ENCODE measurements at places on chromosomes 16 and 17.
A peak's percentile ranks its signal among the peaks of the same experiment; 100 is the strongest.

- no peak for DNase-seq
Measured at GRCh38 chr16:72214821-72215220, 42.9 kb upstream of the PMFBP1 start.

DNA sequence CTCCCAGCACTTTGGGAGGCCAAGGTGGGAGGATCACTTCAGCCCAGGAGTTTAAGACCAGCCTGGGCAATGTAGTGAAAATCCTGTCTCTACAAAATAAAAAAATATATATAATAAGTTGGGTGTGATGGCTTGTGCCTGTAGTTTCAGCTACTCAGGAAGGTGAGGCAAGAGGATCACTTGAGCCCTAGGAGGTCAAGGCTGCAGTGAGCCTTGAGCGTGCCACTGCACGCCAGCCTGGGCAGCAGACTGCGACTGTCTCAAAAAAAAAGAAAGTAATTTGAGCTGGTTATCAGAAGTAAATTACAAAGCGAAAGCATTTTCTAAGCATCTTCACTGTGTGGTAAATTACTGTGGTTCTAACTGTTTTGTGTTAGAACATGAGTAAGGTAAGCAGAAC is 66.2 kb downstream of the NQO1 start:
- DNase-seq = no peak

DNA sequence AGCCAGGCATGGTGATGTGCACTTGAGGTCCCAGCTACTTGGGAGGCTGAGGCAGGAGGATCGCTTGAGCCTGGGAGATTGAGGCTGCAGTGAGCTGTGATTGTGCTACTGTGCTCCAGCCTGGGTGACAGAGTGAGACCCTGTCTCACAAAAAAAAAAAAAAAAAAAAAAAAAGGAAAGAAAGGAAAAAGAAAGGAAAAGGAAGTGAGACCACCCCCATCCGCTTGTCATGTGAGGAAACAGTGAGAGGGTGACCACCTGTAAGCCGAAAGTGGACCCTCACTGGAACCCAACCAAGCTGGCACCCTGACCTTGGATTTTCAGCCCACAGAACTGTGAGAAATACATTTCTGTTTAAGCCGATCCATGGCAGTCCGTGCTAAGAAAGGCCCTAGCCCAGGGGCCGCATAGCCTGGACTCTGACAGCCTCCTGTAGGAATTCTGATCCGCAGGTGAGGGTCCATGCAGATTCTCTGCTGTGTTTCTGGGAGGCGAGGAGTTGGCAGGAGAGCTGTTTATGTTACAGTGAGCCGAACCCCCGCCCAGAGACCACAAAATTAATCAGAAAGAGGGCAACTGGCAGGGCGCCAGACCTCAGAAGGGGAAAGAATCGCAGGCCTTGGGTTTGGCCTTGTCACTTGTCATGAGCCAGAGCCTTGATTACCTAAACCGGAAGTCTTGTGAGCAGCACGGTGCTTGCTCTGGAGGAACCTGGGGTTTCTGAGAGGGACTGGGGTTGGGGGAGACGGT is 945 bp downstream of the SGSH start:
- DNase-seq = no peak

DNA sequence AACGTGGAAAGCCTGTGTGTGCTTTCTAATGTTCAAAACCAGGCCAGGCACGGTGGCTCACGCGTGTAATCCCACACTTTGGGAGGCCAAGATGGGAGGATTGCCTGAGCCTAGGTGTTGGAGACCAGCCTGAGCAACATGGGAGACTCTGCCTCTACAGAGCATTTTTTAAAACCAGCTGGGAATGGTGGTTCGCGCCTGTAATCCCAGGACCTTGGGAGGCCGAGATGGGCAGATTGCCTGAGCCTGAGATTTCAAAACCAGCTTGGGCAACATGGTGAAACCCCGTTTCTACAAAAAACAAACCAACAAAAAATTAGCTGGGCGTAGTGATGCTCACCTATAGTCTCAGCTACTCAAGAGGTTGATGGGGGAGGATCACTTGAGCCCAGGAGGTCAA is 26.4 kb downstream of the RNF213 start:
- DNase-seq = no peak

GRCh38 chr17:8186787-8187516 is 3.0 kb downstream of the BORCS6 start:
- DNase-seq = peak; percentile 87

- DNase-seq = no peak
Measured at GRCh38 chr16:57358527-57359095, at the start of gene CCL22. CCL22 (plus strand) TSS chr16:57358783; CDS start chr16:57358817, 34 bp downstream.

- DNase-seq = no peak
Measured at GRCh38 chr16:4695473-4696171, 2.3 kb downstream of the NUDT16L1 start.

DNA sequence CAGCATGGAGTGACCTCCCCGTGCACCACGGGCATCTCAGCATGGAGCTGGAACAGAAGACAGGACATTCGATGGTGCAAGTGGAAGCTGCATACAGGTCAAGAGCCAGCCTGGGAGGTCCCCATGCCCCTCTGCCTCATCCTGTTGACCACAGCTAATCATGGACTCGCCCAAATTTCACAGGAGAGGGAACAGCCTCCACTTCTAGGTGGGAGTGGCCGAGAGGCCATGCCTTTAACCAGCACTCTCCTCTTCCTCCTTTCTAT is 3.8 kb upstream of the SLC47A2 start:
- no peak for DNase-seq

- DNase-seq = no peak
Measured at GRCh38 chr17:32525122-32525521, 38.3 kb downstream of the CDK5R1 start.

DNA sequence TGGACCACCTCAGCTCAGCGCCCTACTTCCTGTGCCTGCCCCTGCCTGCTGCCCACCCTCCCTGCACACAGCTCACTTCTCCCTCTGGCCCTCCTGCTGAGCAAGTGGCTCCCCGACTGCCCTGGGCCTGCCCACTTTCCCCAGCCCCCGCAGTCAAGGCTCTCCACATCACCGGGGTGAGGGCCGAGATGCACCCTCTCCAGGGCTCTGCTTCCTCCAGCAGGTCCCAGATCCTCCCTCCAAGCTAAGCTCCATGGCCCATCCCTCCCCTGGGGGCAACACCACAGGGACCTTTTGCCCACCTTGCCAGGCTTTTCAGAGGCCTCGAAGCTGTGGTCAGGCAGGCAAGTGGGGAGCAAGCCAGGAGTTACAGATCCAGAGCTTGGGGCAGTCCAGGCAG is 820.2 kb downstream of the KCNJ18 start:
- no peak for DNase-seq

- no peak for DNase-seq
Measured at GRCh38 chr17:67032382-67032781, 12.0 kb upstream of the CACNG1 start.

DNA sequence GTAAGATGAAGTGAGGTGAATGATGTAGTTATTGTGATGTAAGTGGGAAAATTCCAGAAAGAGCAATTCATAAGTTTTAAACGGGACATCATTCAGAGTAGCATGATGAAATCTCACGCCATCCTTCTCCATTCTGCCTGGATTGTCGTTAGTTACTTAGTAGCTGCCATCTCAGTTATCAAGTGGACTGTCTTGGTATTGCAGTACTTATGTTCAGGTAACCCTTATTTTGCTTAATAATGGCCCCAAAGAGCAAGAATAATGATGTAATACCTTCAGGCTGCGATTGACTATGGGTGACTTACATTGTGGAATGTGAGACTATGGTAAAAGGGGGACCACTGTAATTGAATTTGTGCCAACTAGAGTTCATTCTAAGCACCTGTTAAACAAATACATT is 234.1 kb upstream of the TOM1L1 start:
- no peak for DNase-seq

DNA sequence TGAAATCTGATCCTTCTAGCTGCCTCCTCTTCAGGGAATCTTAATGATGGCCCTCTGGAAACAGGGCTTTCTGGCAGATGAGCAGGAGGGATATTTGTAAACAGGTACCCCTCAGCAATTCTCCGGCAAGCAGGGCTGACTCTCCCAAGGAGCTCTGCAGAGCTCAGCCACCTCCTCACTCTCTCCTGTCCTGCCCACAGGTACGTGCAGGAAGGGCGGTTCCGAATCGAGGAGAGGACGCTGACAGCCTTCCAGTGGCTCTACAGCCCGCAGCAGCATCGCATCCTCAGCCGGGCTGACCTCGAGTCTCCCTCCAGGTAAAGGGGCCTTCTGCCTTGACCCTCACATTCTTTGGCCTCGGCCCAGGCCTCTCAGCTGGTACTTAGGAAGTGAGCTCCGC is 20.7 kb upstream of the CCDC92B start:
- no peak for DNase-seq

DNA sequence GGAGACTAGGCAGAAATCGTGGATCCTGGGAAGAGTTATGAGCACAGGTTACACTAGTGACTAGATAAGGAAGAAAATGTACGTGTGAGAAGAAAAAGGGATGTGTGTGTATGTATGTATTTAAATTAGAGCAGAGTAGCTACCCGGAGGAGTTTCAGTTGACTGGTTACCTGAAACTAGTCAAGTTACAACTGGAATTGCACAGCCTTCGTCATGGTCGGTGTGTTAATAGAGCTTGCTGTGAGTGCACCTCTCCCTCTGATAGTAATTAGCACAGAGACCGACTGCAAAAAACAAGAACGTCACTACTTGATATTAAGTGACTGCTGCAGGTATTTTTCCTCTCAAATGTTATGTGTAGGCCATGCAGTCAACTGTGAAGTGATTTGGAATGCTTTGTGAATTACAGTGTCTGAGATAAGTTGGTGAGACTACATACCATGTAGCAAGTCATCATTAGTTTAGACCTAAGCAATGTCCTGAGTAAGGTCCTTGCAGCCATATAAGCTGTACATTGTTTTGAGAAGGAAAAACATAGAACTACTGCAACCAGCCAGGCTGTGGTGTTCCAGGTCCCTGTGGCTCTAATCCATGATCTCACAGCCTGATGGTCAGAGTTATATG is 95.7 kb downstream of the WNT3 start:
- DNase-seq = no peak

DNA sequence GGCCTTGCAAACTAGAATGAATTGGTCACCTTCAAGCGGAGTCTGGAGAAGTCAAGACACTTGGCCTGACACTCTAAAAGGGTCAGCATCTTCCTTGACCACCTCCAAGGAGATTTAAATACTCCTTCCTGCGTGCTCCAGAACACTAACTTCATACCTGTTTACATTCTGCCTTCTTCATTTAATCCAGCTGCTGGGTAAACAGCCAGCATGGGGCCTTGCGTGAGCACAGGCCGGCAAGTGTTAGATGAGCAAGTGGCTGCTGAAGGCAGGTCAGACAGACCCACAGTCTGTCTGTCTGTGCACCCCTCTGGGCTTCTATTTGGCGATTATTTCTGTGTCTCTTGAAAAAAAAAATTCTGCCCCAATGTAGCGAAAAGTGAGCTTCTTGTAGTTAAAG is 153.8 kb downstream of the MSI2 start:
- DNase-seq = no peak

DNA sequence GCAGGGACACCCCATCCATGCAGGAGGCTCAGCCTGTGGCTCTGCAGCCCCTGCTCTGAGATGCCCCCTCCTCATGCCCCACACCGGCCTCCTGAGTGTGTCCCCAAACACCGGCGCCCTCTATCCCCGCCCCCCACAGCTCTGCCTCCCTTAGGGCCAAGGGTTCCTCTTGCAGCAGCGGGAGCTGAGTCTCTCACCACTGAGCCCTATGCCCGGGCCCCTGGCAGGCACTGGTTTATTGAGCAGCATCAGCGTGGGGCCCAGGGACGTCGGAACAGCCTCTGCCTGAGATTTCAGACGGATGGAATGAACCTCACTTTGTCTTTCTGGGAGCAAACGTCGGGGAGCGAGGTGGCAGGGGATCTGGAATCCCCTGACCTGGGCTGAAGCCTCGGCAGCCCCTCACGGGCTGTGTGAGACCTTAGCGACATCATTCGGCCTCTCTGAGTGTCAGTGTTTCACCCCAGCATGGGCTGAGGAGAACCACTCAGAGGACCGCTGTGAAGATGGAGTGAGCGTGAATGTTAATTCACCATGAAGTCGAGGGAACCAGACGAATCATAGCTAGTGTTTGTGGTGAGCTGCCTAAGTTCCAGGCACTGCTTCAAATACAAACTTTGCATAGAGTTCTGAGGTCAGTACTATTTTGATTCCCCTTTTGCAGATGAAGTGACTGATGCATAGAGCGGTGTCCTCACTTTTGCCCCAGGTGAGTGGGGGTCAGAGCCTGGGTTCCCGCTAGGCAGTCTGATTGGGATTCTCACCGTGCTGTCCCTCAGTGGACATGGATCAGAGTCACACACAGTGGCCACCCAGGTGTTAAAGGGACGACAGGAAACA is 5.3 kb upstream of the C16orf74 start:
- no peak for DNase-seq

DNA sequence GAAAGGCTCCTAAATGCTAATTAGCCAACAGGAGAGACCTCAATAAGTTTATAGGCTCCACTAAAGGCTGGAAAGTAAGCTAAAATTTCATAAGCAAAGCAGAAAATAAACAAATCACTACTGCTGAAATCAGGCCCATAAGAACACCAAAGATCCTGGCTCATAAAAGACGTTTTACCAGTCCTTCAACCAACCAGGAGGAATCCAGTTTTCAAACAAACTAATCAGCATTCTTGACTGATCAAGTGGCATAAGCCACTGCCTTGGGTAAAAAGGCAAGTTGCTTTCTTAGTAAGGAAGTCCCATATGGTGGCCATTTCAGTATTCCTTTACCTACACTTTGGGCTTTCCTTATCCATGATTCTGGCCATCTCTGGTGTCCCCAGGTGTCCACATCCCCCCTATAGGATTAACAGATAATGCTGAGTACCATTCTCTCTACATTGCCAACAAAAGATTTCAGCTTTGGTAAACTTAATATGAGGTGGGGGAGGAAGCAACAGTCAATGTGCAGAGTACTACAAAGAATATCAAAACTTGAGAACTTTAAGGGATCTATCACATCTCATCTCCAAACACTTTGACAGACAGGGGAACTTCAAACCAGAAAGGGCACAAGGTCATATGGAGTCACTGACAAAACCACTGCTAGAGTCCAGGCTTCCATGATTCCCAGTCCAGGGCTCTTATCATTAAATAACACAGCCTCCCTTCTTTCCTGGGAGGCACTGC is 1.3 kb downstream of the TOM1L2 start:
- no peak for DNase-seq

DNA sequence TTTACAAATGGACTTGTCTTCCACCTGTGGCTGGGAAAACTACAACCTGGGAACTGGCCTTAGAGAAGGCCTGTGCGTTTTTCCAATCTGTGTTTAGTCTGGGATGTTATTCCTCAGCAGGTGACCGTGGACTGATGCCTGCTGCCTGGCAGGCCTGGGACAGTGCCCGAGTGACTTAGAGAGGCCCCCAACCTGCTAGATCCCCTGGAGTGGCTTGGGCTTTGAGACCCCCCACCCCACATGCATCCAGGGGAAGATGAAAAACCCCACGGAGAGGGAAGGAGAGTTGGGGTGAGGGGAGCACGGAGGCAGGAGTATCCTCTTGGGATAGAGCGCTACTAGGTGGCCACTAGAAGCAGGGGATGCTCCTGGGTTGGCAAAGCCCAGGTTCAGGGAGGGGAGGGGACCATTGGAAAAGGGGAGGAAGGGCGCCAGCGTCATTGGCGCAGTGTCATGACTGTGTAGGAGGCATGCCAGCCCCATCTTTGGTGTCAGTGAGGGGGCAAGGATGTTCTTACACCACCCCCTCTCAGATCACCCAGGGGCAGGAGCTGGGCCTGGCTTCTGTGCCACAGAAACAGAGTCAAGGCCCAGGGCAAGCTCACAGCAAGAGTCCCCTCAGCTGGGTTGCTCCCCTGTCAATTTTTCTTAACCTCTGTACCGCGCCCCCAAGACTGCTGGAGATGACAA is 54.1 kb downstream of the MEAK7 start:
- no peak for DNase-seq
